Activated CD4-positive, CD25-positive, alpha-beta regulatory T cell treated with anti-CD3 and anti-CD28 coated beads, Interleukin-2, amount 50 U/mL, for 16 hours (primary cell): ENCODE measurements at places on chromosomes 13 and 19.

DNA sequence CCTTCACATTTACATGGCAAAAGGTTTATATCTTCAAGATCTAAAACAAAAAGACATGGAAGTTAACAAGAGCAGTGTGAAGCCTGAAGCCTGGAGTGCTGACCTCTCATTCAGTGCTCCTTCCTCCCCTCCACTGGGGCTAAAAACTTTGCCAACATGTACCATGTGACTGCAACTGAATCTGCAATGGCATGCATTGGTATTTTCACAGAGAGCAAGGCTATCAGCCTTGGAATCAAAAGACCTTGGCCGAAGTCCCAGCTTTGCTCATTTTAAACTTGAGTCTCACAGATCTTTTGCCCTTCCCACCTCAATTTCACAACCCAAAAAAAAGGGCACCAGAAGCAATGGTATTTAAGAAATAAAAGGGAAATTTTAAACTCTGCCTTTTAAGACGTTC is 325.1 kb downstream of the DCT start:
- DNase-seq: no peak

DNA sequence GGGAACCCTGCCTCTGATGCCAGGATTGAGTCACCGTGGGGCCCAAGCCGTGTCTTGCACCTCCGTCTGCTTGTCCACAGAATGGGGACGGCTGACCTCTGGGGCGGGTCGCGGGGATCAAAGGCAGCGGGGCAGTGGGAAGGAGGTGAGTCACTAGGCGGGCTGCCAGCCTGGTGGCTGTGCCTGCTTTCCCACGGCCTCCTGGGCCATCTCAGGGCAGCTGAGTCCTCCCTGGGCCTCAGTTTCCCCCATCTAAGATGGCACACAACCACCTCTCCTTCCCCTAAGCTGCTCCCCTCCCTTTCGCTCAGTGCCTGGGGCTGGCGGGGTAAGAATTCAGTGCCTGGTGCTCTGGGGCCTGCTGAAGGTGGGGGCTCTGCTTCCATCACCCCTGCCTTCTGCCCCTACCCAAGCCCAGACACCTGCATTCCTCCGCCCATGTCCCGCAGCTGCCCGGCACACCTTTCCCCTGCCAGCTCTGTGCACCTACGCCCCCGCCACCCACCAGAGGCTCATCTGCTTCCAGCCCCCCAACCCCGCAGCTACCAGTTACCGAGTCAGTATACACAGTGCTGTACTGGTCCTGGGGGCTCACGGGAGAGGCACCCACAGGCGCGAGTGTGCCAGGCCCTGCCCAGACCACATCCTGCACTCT is 3.5 kb downstream of the MKNK2 start:
- DNase-seq: no peak

DNA sequence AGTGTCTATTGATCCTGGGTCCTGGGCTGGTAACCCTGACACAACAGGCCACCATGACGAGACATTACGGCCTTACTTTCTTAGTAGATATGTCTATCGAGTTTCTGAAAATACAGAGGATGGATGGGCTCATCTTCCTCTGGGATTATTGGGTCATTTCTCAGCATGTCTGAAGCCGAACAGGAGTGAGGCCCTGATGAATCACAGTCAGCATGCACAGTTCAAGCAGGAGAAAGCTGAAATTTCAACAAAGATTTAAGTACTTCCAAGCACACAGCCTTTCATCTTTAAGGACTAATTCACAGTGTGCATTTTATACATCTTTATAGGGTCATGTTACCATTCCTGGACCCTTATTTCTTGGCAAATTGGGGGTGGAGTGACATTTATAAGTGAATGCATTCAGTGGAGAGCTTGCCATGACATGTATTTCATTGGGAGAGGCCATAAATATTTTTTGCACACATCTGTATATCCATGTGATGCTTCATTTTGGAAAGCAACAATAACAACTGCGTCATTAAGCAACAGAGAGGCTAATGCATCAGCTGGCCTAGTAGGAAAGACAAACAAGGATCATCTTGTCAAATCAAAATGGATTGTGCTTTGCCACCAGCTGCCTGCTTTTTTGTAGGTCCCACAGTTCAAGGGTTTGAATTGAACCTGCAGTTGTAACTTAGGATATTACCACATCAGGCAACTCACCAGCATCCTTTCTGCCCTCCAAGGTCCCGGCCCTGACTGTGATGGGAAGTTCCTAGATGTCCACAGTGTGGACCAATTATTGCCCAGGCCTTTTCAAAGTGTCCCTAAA is 143.5 kb downstream of the DNAJC15 start:
- DNase-seq: no peak

GRCh38 chr13:43195551-43195950 is 172.2 kb downstream of the DNAJC15 start:
- DNase-seq: no peak

GRCh38 chr19:53161123-53161522 is 2.3 kb upstream of the ZNF347 start:
- DNase-seq: no peak
